ENCODE measurements at places on chromosomes 3 and 15. TPM values are rescaled to one million over a fixed set of nuclear protein-coding genes. Genes with fewer than 3 reads are reported as not detected.

DNA sequence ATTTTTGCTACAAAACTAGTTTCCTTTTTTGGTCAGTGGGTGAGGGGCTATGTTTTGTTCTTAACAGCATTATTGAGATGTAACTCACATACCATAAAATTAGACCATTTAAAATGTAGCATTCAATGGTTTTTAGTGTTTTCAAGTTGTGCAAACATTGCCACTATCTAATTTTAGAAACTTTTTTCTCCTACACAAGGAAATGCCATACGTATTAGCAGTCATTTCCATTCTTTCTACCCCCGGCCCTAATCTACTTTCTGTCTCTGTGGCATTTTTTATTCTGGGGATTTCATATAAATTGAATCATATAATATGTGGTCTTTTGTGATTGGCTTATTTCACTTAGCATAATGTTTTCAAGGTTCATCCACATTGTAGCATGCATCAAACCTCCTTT lies 55.0 kb upstream of the TIPARP start:
- no peak overlapping the region for H3K27ac ChIP-seq
- no peaks in the 10 kb centered on the region for H3K4me1 ChIP-seq
- no peaks in the 10 kb centered on the region for H3K36me3 ChIP-seq
- DNase-seq = no peak
- no peaks in the 10 kb centered on the region for H3K27me3 ChIP-seq

PLSCR2 gene
- 0.03 TPM for polyA plus RNA-seq

DNA sequence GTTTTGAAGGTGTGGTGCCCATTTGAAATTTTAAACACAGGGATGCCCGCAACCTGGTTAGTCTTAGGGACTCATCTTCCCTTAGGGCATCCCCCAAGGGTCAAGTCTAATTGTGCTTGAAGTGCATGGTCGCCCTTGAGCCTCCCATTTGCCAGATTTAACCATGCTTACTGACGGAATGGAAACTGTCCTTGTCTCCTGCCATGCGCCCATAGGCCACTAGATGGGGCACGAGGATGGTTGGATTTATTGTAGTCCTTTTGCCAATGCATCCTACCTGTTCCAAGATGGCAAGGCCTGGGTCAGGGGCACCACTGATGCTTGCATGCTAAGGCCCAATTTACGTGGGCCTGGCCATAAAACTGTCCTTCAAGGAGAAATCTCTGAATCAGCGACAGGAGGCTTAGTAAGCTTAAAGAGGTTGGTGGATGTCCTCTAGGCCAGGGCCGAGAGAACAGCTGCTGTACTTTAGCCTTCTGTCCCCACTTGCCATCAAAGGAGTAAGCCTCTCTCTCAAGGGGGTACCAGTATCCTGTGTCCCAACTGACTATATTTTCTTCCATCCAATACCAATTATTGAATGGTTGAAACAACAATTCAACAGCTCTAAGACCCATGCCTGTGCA lies 355.4 kb downstream of the OTOL1 start:
- peak; percentile 43 for DNase-seq
- no peak overlapping the region for H3K4me3 ChIP-seq
- no peaks in the 10 kb centered on the region for H3K4me1 ChIP-seq

GRCh38 chr3:56251343-56251945 lies 216.8 kb downstream of the ERC2 start:
- DNase-seq = peak; percentile 51
- H3K4me1 ChIP-seq = peaks cover 3% of the 10 kb centered on the region
- H3K27me3 ChIP-seq = no peaks in the 10 kb centered on the region
- H3K36me3 ChIP-seq = no peaks in the 10 kb centered on the region
- no peak overlapping the region for H3K27ac ChIP-seq

- no peaks in the 10 kb centered on the region for H3K36me3 ChIP-seq
- no peak overlapping the region for H3K27ac ChIP-seq
- no peaks in the 10 kb centered on the region for H3K4me1 ChIP-seq
- DNase-seq = no peak
Observed at GRCh38 chr15:30859091-30859874, 44.4 kb upstream of the FAN1 start.

C3orf85 gene
- polyA plus RNA-seq = not detected

DNA sequence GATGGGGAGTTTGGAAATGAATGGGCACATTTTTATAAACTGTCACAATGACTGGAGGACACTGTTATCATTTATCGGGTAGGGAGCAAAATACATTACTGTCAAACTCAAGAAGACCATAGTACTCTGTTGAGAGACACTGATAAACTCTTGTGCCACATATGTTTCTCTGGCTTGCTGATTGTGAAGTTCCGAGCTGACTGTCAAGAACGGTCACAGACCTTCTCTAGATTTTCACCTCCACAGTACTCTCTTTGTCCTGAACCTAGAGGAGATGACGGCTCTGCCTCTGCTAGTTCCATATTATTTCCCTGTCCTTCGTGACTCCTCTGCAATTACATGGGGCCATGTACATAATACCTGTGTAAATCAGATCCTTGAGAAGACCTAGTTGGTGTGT lies 451.9 kb downstream of the LPP start:
- no peaks in the 10 kb centered on the region for H3K27me3 ChIP-seq
- peaks cover 17% of the 10 kb centered on the region for H3K36me3 ChIP-seq
- H3K4me1 ChIP-seq = peaks cover 13% of the 10 kb centered on the region
- H3K4me3 ChIP-seq = no peak overlapping the region
- no peak for DNase-seq

DNA sequence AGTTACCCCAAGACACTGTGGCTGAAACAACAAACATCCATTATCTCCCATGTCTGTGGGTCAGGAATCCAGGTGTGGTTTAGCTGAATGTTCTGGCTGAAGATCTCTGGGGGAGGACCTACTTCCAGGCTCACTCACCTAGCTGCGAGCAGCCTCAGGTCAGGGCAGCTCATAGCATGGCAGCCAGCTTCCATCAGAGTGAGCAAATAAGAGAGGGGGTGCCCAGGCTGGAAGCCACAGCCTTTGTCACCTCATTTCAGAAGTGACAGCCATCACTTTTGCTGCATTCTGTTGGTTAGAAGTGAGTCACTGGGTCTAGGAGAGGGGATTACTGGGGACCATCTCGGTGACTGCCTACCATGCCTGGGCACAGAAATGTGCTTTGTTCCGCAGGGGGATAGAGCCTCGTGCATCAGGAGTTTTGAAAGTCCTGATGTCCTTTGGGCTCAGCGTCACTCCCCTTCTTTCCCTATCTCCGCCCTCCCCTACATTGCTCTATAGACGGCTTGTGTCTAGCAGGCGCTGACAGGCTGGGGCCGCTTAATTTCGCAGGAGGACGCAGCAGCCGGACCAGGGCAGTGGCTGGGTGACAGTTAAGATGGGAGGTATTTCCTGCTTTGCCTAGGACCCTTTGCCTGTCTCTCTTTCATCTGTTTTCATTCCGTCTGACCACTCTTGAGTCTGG lies 25.4 kb downstream of the TGM4 start:
- H3K4me1 ChIP-seq = no peaks in the 10 kb centered on the region
- peaks cover 3% of the 10 kb centered on the region for H3K27me3 ChIP-seq
- H3K4me3 ChIP-seq = no peak overlapping the region
- no peak for DNase-seq
- no peak overlapping the region for H3K27ac ChIP-seq
- H3K36me3 ChIP-seq = no peaks in the 10 kb centered on the region

DNA sequence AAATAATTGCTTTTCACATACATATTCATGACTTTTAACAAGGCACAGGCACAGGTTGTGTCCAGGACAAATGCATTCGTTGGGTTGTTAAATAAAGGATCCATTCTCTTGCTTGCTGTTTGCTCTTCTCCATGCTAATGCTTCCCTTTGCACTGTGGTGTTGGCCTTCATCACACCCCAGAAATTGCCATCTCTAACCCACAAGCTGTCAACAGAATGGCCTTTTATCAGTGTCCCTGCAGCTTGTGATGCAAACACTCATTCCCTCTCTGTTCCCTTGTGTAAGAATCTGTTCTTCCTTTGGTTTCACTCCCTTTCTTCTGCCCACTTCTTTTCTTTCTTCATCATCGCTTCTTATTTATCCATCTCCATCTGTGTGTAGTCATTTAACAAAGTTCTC lies 72.2 kb downstream of the SLC7A14 start:
- no peaks in the 10 kb centered on the region for H3K27me3 ChIP-seq
- no peaks in the 10 kb centered on the region for H3K36me3 ChIP-seq
- H3K27ac ChIP-seq = no peak overlapping the region
- no peak for DNase-seq
- H3K4me3 ChIP-seq = no peak overlapping the region

DNA sequence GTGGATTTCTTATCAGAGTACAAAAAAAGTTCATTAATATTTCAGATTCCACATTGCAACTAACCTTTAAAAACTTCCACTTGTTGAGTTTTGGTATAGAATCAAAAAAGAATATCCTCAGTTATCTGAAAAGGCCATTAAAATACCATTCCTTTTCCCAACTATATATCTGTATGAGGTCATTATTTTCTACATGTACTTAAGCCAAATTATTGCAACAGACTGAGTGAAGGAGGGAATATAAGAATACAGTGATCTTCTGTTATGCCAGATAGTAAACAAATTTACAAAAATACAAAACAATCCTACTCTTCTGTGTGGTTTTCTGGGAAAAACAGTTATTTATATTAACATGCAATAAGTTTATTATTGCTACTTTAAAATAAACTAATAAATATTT lies 5.7 kb upstream of the GANC start:
- H3K27me3 ChIP-seq = no peaks in the 10 kb centered on the region
- peaks cover 36% of the 10 kb centered on the region for H3K36me3 ChIP-seq
- H3K4me1 ChIP-seq = no peaks in the 10 kb centered on the region
- no peak overlapping the region for H3K4me3 ChIP-seq
- DNase-seq = peak; percentile 56
- H3K27ac ChIP-seq = no peak overlapping the region

DNA sequence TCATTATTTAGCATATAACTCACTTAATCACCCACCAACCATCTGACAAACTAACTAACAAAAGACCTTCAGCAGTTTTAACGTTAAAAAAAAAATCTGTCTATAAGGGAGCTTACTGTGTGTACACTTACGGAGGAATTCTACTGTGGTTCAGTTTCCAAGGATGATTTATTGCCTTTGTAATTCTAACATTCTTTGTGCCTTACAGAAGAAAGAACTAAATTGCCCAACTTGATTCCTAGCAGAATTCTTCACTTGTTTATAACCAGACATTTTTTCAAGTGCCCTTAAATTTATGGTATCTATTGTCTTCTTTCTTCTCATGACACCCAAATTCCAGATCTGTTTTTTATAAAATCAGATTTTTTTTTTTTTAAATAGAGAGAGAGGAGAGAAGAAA lies 119.7 kb upstream of the IGSF10 start:
- H3K4me1 ChIP-seq = peaks cover 5% of the 10 kb centered on the region
- H3K36me3 ChIP-seq = no peaks in the 10 kb centered on the region
- H3K4me3 ChIP-seq = no peak overlapping the region
- H3K27me3 ChIP-seq = no peaks in the 10 kb centered on the region
- DNase-seq = peak; percentile 59

- no peak overlapping the region for H3K4me3 ChIP-seq
- no peaks in the 10 kb centered on the region for H3K27me3 ChIP-seq
- H3K36me3 ChIP-seq = no peaks in the 10 kb centered on the region
- H3K4me1 ChIP-seq = no peaks in the 10 kb centered on the region
- H3K27ac ChIP-seq = no peak overlapping the region
- DNase-seq = no peak
Observed at GRCh38 chr3:97684490-97684889, 80.1 kb upstream of the ARL6 start.

GRCh38 chr3:46538803-46539442 lies 27.2 kb downstream of the LRRC2 start:
- peak; percentile 10 for DNase-seq
- H3K27ac ChIP-seq = no peak overlapping the region
- no peaks in the 10 kb centered on the region for H3K36me3 ChIP-seq
- no peak overlapping the region for H3K4me3 ChIP-seq
- no peaks in the 10 kb centered on the region for H3K4me1 ChIP-seq

GRCh38 chr3:182803596-182803995 lies 10.3 kb downstream of the ATP11B start:
- no peaks in the 10 kb centered on the region for H3K4me1 ChIP-seq
- no peak overlapping the region for H3K4me3 ChIP-seq
- DNase-seq = no peak
- no peak overlapping the region for H3K27ac ChIP-seq

DNA sequence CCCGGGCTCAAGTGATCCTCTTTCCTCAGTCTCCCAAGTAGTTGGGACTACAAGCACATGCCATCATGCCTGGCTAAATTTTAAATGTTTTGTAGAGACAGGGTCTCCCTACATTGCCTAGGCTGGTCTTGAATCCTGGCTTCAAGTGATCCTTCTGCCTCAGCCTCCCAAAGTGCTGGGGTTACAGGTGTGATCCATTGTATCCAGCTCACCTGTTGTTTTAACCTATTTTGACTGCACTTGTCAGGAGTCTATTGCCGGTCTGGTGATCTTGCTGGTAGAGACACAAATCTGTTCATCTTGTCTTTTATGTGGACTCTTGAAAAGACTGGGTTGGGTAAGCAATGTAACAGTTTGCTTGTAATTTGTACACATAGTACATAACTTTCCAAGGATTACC lies 7.9 kb downstream of the IREB2 start:
- H3K4me3 ChIP-seq = no peak overlapping the region
- H3K27me3 ChIP-seq = no peaks in the 10 kb centered on the region
- no peak overlapping the region for H3K27ac ChIP-seq
- no peak for DNase-seq
- peaks cover 7% of the 10 kb centered on the region for H3K4me1 ChIP-seq
- peaks cover 39% of the 10 kb centered on the region for H3K36me3 ChIP-seq

GRCh38 chr15:68229386-68230156 lies at the start of gene CLN6:
Gene CLN6, minus strand, starts transcription at chr15:68229728. Its CDS starts 144 bp downstream, at chr15:68229584.
- H3K4me3 ChIP-seq = peak within 1 kb of the TSS; percentile 84
- H3K27ac ChIP-seq = peak within 1 kb of the TSS; percentile 82
- H3K4me1 ChIP-seq = peaks cover 13% of the 10 kb centered on the region
- no peaks in the 10 kb centered on the region for H3K36me3 ChIP-seq

DNA sequence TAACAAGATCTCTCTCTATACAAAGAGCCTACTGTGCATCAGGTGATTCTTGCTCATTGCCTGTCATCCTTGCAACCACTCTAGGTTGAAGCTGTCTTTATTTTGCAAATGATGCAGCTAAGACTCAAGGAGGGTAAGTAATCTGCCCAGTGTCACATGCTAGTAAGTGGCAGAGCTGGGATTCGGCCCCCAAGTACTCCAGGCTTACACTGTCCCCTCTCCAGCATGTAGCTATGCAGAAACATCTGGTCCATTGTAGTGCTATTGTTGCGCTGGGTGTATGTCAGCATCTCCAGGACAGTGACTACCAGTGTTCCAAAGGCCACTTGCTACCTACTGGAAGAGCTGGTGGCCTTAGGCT lies 248.9 kb downstream of the SLCO3A1 start:
- H3K4me1 ChIP-seq = peaks cover 12% of the 10 kb centered on the region
- no peaks in the 10 kb centered on the region for H3K27me3 ChIP-seq
- peaks cover 10% of the 10 kb centered on the region for H3K36me3 ChIP-seq

EHHADH gene
- polyA plus RNA-seq = 2.8 TPM

DNA sequence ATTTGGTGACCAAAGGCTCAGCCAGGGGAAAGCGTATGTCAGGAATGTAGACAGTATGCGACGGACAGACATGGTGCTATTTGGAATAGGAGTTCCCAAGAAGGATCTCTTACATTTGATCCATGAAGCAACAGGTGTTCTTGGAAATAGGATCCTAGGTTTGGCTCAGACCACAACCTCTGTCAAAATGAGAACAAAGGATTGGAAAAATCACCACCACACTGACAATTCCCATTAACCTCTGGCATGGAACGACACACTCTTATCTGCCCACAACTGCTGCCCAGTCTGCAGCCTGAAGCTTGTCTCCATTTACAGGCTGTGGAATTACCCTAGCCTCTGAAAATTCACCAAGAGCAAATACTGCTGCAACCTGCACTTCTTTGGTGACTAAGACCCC lies 33.6 kb upstream of the LRRN1 start:
- H3K4me1 ChIP-seq = no peaks in the 10 kb centered on the region
- no peak overlapping the region for H3K4me3 ChIP-seq
- DNase-seq = no peak
- H3K27me3 ChIP-seq = no peaks in the 10 kb centered on the region

DUOX2 gene
- polyA plus RNA-seq = 2.1 TPM

TYRO3 gene
- 4.2 TPM for polyA plus RNA-seq

Measured in lung (tissue), 17 donors.